ENCODE measurements at places on chromosomes 7 and 10.

DNA sequence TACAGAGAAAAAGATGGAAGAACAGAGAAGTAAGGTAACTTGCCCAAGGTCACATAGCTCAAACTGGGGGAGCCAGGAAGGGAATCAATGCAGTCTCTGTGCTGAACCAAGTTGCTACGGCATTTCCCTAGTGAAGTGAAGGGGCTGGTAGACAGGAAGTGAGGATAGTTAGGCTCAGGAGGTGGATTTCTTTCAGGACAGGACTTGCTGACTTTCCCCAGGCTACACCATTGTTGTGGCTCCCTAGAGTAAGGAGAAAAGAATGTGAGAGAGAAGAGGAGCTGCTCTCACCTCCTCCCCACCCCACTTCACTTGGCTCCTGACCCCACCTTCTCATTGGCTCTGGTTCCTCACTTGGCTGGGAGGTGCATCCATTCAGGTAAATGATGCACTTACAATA, 316.9 kb downstream of the INHBA start:
- DNase-seq, result no peak

GRCh38 chr10:100927266-100927665, 14.5 kb downstream of the SLF2 start:
- DNase-seq, result no peak

DNA sequence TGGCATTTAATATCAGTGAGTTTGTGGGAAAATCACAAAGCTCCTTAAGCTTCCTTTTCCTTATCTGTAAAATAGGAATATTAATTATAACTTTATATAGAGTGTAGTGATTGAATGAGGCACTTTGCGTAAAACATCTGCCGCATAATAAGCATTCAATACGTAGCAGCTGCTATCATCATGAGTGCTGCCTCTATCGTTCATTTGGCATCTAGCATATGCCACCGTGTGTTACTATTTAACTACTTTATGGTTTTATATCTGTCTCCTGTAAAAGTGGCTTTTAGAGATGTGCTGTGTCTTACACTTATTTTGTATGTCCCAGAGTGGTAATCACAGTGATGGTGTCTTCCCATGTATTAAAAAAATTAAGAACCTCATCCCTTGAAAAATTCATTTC, 729.6 kb downstream of the SORCS3 start:
- DNase-seq, result no peak

DNA sequence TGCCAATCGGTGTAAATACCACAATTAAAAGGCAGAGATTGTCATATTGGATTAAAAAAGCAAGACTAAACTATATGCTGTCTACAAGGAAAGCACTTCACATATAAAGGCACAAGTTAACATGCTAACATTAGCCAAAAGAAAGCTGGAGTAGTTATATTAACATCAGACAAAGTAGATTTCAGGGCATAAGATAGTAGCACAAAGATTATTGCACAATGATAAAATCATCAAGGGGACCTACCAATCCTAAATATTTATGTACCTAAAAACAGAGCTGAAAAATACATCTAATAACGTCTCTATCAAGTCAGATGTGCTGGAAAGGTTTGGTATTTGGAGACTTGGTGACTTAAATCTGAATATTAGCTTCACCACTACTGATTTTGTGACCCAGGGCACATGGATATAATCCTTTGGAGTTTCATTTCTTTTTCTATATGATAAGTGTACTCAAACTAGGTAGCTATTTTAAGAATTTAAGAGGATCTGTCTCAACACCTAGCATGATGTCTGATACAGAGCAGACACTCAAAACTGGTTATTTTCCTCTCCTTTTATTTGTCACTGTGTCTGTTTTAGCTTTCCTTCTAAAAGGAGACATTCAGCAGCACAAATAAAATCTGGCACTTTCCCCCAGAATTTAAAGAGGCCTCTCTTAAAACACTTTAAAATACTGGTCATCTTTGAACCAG, 156.5 kb downstream of the DOCK4 start:
- DNase-seq, result no peak
